ENCODE measurements at places on chromosomes 2 and 18.

DNA sequence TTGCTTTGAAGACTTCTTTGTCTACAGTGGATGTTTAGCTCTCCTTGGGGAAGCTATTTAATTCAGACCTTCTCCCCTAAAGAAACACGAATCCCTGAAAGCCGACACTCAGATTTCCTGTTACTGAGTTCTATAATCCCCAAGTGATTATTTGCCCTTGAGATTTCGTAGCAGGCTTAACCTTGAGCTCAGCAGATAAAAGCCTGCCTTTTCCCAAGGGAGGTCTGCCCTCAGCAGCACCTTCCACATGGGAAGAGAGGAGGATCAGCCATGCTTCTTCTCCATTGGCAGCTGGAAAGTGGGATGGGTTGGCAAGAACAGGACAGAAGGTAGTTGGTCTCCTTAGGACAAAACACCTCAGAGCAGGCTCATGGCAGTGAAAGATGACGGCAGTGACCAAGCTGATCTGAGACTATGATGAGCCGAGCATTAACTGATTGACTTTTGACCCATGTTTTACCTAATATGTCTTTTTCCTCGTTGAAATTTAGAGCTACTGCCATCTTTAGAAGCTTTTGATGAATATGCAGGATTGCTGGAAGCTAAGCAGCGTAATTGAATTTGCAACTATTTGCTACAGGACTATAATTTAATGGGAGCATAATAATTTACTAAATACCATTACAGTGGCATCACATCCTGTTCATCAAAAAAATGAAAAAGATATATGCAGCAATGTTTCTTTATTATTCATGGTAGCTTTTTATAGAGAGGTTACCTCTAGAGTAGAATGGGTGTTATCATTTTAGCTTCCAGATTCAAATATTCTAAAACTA lies 511.1 kb upstream of the ID2 start:
- no peak for DNase-seq

DNA sequence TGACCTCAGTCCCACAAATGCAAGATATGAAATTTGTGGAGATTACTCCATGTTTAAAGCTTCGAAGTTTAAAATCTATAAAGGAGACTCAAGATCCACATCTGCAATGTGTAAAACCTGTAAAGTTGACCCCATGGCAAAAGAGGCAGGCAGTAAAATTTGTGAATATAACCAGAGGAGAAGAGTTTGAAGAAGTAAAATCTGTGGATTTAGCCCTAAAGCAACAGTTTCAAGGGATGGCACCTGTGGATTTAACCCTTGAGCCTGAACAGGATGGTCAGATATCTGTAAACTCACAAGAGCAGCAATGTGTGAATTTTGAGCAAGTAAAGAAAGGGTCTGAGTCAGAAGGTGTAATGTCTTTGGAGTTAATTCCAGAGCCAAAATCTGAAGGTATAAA lies 11.2 kb upstream of the ZNF512 start:
- DNase-seq: no peak

- DNase-seq: no peak
Measured at GRCh38 chr18:48160622-48161021, 230.2 kb upstream of the SMAD2 start.

DNA sequence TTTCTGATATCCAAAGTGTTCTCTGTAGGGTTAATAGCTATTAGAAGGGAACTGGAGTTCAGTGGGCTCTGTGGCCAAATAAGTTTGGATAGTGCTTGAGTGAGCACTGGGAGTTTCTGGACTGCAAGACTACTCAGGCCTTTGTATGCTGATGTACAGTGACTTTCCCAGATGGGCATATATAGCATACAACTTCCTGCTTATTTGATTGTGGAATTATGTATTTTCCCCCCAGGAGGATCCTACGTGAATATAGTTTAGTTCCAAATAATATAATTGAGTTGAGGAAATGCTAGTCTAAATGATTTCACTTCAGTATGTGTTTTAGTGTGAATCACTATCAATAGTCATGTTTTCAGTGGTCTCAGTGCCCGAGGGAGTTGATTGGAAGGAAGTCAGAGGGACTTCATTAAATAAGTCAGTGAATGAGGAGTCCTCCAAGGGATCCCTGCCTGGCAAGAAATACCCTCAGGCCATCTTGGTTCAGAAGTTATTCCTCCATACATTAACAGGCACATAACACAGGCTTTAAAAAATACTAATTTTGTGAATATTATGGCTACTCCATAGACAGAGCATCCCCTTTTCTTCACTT lies 251.4 kb downstream of the PRKCE start:
- no peak for DNase-seq

DNA sequence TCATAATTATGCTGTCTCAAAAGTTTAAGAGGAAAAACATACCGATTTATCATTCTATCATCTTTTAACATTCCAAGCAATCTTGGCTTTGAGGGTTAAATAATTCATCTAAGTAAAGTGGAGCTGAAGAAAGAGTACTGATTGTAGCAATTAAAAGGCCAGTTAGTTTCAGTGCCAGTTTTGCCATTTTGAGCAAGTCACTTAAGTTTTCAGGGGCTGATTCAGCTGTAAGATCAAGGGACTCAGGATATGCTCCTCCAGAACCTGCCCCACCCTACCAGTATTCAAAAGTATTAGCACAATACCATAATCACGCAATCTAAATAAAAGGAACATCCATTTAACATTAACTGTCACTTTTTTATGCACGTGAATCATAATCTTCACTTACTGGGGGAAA lies 1.9 kb downstream of the SS18 start:
- no peak for DNase-seq

- DNase-seq: peak; percentile 60
Measured at GRCh38 chr2:220078439-220078838, 451.0 kb downstream of the SLC4A3 start.

GRCh38 chr2:60984720-60985119 lies 32.8 kb upstream of the PEX13 start:
- no peak for DNase-seq

All from AG09319 (cell line).